Cortex of kidney (tissue), 1 donor: ENCODE measurements at places on chromosomes 12 and 14.

- DNase-seq: no peak
These were observed 13.1 kb downstream of the AKAP6 start for GRCh38 chr14:32341947-32342846.

GRCh38 chr14:72917094-72917802 is 9.0 kb upstream of the DCAF4 start:
- DNase-seq: no peak

- DNase-seq: no peak
These were observed 124.0 kb downstream of the SPTSSA start for GRCh38 chr14:34338056-34338455.

- no peak for DNase-seq
These were observed 32.8 kb upstream of the TUBA1C start for GRCh38 chr12:49231878-49232655.

DNA sequence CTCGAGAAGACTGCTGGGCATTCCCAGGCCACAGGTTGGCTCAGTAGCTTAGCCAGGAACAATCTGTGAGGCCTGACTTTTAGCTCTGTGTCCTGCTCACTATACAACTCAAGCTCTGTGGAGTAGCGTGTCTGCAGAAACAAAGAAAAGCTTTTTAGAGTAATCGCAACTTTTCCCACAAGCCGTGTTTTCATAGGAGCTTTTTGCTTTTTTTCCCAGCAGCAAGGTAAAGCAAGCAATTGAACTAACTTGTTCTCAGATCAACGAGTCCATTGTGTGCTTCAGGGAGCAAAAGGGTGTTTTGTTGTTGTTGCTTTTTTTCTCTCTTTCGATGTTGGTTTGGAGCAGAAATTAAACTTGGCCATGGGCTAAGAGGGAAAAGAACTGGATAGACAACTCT is 97.3 kb upstream of the BCL2L14 start:
- no peak for DNase-seq
